ENCODE measurements at places on chromosomes 2 and 18. TPM values are rescaled to one million over a fixed set of nuclear protein-coding genes. Genes with fewer than 3 reads are reported as not detected.

GRCh38 chr18:8260319-8260718 is 348.9 kb upstream of the RAB12 start:
- DNase-seq = no peak

Gene SERPINB3
- total RNA-seq = not detected

- DNase-seq = no peak
These were observed 149.2 kb downstream of the DYSF start for GRCh38 chr2:71602581-71602980.

DNA sequence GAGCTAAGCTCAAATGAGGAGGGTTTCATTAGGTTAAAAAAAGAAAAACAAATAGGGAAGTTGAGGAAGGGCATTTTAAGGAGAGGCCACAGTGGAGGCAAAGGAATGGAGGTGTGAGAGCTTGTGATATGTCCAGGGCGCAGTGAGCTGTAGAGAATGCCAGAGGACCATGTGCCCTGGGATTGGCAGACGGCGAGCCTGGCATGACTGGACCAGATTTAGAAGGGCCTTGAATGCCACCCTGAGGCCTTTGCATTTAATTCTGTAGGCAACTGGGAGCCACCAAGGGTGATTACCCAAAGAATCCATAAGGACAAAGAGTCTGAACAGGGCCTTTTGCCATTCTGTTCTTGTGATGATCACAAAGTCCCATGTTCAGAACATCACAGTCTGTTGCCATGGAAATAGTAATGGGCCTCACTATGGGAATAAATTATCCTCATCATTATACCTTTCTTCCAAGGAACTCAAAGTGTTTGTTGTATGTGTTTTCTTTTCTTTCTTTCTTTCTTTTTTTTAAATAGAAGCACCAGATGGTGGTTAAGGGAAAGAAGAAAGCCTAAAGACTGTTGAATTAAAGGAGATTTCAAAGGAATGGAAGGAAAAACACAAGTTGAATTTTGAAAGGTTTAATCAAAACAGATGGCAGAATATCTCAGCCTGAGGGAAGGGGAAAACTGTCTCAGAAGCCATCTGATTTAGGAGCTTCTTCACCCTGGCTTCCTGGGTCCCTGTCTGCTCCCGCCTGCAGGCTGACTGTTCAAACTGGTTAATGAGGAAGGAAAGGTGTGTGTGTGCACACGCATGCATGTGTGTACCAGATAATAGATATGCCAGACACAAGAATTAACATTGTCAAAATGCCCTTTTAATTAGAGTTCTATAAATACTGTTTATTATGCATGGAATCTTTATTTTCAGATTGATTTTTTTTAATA is 31.6 kb upstream of the NCOA1 start:
- DNase-seq = no peak

- no peak for DNase-seq
These were observed 124.1 kb downstream of the RAPGEF4 start for GRCh38 chr2:172859581-172860335.

Gene CASP10
- 13.7 TPM for total RNA-seq

DNA sequence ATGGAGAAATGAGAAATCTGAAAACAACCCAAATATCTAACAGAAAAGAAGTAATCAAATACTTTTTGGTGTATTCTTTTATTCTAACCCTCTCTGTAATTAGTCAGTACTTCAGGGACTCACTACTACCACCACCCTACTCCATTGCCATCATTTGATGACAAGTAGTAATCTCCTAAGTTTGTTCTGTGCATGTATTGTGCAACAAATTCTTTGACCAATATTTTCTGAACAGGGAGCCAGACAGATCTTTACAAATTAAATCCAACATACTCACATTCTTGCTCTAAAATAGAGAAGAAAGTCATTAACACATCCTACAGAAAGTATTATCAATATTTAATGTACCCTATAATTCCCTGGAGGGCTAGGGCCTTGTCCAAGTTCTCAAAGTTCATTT is 1416.4 kb downstream of the DSC3 start:
- DNase-seq = no peak

- DNase-seq = no peak
These were observed 1.7 kb downstream of the EML4 start for GRCh38 chr2:42170619-42171395.

- DNase-seq = no peak
These were observed 549.8 kb upstream of the NRXN1 start for GRCh38 chr2:51581636-51582267.

Gene INO80B
- 41.3 TPM for total RNA-seq

Gene PCARE
- total RNA-seq = not detected

GRCh38 chr2:168559187-168559586 is 103.1 kb downstream of the CERS6 start:
- no peak for DNase-seq

GRCh38 chr2:20615068-20615465 is 35.8 kb downstream of the HS1BP3 start:
- no peak for DNase-seq

GRCh38 chr2:149225446-149225845 is 104.9 kb upstream of the LYPD6 start:
- no peak for DNase-seq

Measured in CD4-positive, alpha-beta T cell (primary cell).